ENCODE measurements at places on chromosomes 13 and 19. TPM values are rescaled to one million over a fixed set of nuclear protein-coding genes. Genes with fewer than 3 reads are reported as not detected.

- H3K27me3 ChIP-seq, result no peaks in the 10 kb centered on the region
- no peaks in the 10 kb centered on the region for H3K4me1 ChIP-seq
- no peak overlapping the region for H3K4me3 ChIP-seq
- DNase-seq, result no peak
- no peaks in the 10 kb centered on the region for H3K36me3 ChIP-seq
These were observed 115.2 kb downstream of the B3GLCT start for GRCh38 chr13:31314961-31315360.

- no peaks in the 10 kb centered on the region for H3K36me3 ChIP-seq
- H3K27ac ChIP-seq, result no peak overlapping the region
- no peaks in the 10 kb centered on the region for H3K4me1 ChIP-seq
- DNase-seq, result no peak
These were observed 576.0 kb downstream of the PCDH17 start for GRCh38 chr13:58207501-58207900.

DNA sequence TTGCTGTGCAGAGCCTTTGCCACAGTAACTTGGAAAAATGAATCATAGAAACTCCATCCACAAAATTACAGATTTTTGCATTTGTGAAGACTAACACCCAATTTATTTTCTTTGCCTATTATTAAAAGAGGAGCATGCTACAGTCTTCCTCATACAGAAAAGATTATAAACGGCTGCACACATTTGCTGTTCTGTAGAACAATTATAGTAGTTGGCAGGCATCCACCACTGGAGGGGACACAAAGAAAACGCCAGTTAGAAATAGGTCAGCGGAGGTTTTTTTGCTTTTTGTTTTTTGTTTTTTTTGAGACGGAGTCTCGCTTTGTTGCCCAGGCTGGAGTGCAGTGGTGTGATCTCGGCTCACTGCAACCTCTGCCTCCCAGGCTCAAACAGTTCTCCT is 51.6 kb downstream of the SACS start:
- DNase-seq, result no peak
- no peaks in the 10 kb centered on the region for H3K27me3 ChIP-seq
- H3K27ac ChIP-seq, result no peak overlapping the region
- no peaks in the 10 kb centered on the region for H3K36me3 ChIP-seq

Gene TNFSF11
- total RNA-seq, result 3.9 TPM

Measured in body of pancreas (tissue), 4 donors.